Omental fat pad (tissue), 4 donors: ENCODE measurements at places on chromosomes 13 and 19. TPM values are rescaled to one million over a fixed set of nuclear protein-coding genes. Genes with fewer than 3 reads are reported as not detected.

The ZNF99 gene
- not detected for total RNA-seq

GRCh38 chr13:40644838-40645604 lies 21.4 kb downstream of the FOXO1 start:
- DNase-seq = no peak

GRCh38 chr19:35208121-35208520 lies 20.4 kb downstream of the FAM187B start:
- DNase-seq = no peak

The EIF3K gene
- total RNA-seq = 364 TPM

The OR7A5 gene
- not detected for total RNA-seq

DNA sequence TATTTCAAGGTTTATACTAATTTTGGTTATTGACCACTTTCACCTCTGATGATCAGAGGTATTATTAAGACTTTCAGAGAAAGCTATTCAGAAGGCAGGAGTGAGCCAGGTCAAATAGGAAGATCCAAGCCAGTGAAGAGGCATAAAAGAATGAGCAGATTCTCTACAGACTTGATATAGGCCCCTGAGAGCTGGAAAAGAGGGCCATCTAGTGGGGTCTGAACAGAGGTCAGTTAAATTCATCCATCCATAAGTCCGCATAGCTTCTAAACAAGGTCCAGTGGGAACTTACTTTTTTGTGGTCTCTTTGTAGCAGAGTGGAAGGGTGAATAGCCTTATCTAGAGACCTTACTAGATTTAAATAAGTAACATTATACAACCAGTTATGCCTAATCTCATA lies 126.6 kb upstream of the UFM1 start:
- DNase-seq = no peak

The POGLUT2 gene
- total RNA-seq = 4.2 TPM

- no peak for DNase-seq
Measured at GRCh38 chr19:19409631-19410030, 4.2 kb downstream of the GATAD2A start.

GRCh38 chr19:43626838-43627237 lies 7.4 kb upstream of the ZNF428 start:
- DNase-seq = no peak

GRCh38 chr13:45141369-45141768 lies 21.1 kb downstream of the GTF2F2 start:
- DNase-seq = no peak

DNA sequence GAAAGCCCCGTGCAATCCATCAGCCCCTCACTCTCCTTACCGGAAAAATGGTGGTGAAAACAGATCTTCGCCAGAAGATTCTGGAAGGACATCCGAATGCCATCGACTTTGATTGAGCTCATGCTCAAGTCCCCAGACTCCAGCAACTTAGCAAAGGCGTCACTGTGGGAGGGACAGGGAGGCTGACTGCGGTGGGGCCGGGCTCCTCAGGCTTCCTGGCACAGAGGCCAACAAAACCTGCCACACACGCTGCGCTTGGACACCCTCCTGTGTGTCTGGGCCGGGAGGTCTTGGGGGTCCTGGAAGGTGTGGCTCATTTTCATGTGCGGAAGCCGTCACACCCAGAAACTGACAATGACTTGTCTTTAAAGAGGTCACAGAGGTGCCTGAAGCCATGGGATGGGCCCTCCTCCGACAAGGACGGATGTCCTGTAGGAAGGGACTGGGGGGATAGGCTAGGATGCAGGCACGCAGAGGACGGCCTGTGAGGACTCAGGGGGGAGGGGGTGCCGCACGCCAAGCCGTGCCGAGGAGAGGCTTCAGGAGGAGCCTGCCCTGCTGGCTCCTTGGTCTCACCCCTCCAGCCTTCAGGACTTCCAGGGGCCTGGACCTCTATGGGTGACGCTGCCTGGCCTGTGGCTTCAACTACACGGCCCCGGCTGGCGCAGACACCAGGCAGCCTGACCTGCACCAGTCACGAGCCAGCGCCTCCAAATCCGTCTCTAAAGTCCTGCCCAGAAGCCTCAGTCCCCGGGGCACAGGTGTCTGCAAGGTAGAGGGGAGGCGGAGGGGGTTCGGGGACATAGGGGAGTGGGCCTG lies 12.5 kb downstream of the IZUMO4 start:
- no peak for DNase-seq

GRCh38 chr13:73608157-73608516 lies 526.1 kb downstream of the KLF12 start:
- DNase-seq = no peak

- no peak for DNase-seq
Measured at GRCh38 chr13:91248249-91248648, 99.2 kb upstream of the MIR17HG start.

GRCh38 chr19:13026462-13027370 lies 31.4 kb downstream of the NFIX start:
- DNase-seq = no peak

The EXOC3L2 gene
- 1.4 TPM for total RNA-seq

The CYP4F22 gene
- total RNA-seq = 0.36 TPM

DNA sequence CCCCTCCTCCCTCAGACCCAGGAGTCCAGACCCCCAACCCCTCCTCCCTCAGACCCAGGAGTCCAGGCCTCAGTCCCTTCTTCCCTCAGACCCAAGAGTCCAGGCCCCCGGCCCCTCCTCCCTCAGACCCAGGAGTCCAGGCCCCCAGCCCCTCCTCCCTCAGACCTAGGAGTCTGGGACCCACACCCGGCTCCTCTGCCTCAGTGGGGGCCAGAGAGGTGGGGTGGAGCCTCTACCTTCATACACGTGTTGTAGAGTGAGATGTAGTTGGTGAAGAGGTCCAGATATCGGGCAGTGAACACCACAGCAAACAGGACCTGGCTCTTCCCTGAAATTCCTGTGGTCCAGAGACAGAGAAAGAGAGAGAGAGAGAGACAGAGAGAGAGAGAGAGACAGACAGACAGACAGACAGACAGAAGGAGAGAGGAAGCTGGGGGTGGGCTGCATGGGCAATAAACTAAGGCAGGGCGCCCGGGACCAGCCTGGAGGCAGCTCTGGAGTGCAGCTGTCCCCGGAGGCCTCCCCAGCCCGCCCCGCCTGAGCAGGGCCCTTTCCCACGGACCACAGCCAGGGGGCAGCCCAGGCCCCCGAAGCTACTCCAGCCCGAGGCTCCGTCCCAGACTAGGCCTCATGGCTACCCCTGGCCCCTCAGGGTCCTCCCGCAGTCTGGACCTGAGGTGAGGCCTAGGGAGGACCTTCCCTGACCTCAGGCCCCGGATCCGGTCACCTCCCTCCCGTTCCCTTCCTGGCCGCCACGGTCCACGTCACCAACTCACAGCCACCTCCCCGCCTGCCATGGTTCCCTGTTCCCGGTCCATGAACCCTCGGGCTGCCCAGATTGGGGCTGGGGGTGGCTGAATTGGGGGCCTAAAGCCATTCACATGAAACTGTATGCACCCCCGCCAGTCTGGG lies 907 bp downstream of the KDELR1 start:
- no peak for DNase-seq

DNA sequence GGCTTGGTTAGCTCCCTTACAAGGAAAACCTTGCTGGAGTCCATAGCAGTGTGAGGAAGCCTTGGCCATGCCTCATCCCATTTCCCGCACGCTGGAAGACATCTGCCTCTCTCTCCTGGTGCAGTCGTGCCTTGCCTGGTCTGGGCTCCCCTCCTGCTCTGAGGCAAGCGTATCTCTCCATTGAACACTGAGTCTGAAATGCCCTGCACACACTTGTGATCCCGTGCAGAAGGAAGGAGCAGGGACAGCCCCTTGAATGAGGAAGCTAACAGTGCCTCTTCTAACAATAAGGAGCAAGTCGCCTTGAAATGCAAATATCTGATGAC lies 407 bp upstream of the ZNF440 start:
- DNase-seq = no peak

The SLC8A2 gene
- total RNA-seq = 1.4 TPM

DNA sequence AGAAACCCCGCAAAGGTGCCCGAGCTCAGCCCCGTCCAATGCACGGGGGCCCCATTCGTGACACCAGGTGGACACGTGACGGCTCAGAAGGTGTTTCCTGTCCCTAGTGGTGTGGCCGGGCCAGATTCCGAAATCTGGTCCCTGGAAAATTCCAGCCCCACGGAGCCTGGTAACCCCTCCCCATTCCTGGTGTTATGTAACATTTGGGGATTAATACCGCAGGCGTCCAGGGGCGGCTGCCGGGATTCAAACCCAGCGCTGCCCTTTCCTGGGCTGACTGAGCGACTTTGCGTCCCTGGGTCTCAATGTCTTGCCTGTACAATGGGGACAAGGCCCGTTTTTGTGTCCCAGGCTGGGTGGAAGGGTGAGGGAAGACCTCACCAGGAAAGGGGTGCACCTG lies 1.0 kb upstream of the PLK5 start:
- DNase-seq = no peak
